ENCODE measurements at places on chromosomes 1 and 21. TPM values are rescaled to one million over a fixed set of nuclear protein-coding genes. Genes with fewer than 3 reads are reported as not detected.
A peak's percentile ranks its signal among the peaks of the same experiment; 100 is the strongest.

DNA sequence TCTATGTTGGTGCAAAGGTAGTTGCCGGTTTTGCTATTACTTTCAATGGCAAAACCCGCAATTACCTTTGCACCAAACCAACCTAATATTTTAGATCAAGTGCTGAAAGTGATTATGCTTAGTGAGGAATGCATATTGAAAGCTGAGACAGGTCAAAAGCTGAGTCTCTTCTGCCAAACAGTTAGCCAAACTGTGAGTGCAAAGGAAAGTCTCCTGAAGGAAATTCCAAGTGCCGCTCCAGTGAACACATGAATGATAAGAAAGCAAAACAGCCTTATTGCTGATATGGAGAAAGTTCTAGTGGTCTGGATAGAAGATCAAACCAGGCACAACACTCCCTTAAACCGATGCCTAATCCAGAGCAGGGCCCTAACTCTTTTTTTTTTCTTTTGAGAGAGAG lies 83.1 kb upstream of the ERRFI1 start:
- H3K27me3 ChIP-seq = no peaks in the 10 kb centered on the region
- no peak for DNase-seq
- peaks cover 37% of the 10 kb centered on the region for H3K4me1 ChIP-seq
- H3K4me3 ChIP-seq = no peak overlapping the region

- no peak overlapping the region for H3K4me3 ChIP-seq
- no peaks in the 10 kb centered on the region for H3K36me3 ChIP-seq
- peak overlapping the region; percentile 96 for H3K27ac ChIP-seq
- DNase-seq = no peak
- H3K27me3 ChIP-seq = no peaks in the 10 kb centered on the region
- peaks cover 82% of the 10 kb centered on the region for H3K4me1 ChIP-seq
Measured at GRCh38 chr1:172356620-172357019, 63.9 kb upstream of the C1orf105 start.

GRCh38 chr1:30756545-30757351 lies 826 bp downstream of the LAPTM5 start:
- H3K4me3 ChIP-seq = no peak overlapping the region
- H3K27ac ChIP-seq = peak overlapping the region; percentile 84
- H3K4me1 ChIP-seq = peaks cover 17% of the 10 kb centered on the region
- peak; percentile 56 for DNase-seq

DNA sequence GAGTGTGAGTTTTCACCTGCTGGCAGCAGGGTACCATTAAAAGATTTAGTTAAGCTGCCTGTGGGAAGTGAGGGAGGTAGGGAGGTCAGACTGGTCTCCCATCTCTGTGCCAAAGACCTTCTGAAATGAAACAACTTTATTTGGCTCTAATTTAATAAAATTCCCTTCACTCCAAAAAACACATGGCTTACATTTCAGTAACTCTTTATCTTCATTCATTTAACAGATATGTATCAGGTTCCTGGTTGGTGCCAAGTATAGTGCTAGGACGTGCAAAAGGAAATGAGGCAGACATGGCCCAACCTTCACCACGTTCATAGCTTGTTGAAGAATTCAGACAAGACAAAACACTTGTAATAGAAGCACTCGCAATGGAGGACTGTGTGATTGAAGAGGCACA lies 282.3 kb downstream of the SEC16B start:
- H3K27me3 ChIP-seq = peaks cover 1% of the 10 kb centered on the region
- no peaks in the 10 kb centered on the region for H3K36me3 ChIP-seq
- H3K27ac ChIP-seq = no peak overlapping the region
- no peak overlapping the region for H3K4me3 ChIP-seq

The AKR7A3 gene
- 0.45 TPM for total RNA-seq

GRCh38 chr1:200279810-200280411 lies 129.9 kb downstream of the ZNF281 start:
- no peaks in the 10 kb centered on the region for H3K36me3 ChIP-seq
- H3K4me3 ChIP-seq = no peak overlapping the region
- no peaks in the 10 kb centered on the region for H3K27me3 ChIP-seq

DNA sequence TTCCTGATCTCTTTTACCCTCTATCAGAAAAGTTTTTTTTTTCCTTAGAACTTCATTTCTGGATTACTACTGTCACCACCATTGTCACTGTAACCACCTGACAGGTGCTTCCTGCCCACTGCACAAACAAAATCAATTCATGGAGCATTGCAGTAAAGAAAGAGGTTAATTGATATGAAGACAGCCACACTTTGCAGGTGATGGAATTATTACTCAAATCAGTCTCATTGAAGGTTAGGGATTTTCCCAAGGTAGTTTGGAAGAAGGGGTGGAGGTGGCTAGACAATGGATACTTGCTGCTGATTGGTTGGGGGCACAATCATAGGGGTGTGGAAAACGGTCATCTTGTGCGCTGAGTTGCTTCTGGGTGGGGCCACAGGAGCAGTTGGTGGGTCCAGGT lies 230.8 kb upstream of the CACYBP start:
- no peaks in the 10 kb centered on the region for H3K4me1 ChIP-seq
- no peak overlapping the region for H3K4me3 ChIP-seq
- H3K36me3 ChIP-seq = no peaks in the 10 kb centered on the region
- no peaks in the 10 kb centered on the region for H3K27me3 ChIP-seq
- no peak overlapping the region for H3K27ac ChIP-seq
- DNase-seq = no peak

DNA sequence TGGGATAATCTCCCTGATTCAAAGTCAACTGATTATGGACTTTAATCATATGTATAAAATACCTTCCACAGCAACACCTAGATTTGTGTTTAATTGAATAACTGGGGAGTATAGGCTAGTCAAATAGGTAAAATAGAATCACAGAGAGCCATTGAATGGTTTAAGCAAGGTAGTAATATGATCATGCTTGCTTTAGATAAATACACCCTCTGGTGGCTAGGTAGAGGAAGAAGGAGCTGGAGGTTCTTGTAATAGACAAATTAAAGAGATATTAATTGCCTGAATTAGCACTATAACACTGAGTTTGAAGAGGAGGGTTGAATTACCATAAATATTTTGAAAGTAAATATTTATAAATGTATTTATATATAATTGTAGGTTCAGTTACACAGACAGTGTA lies 40.3 kb downstream of the DIRAS3 start:
- no peak for DNase-seq
- H3K27me3 ChIP-seq = no peaks in the 10 kb centered on the region
- peaks cover 5% of the 10 kb centered on the region for H3K36me3 ChIP-seq
- no peak overlapping the region for H3K27ac ChIP-seq

DNA sequence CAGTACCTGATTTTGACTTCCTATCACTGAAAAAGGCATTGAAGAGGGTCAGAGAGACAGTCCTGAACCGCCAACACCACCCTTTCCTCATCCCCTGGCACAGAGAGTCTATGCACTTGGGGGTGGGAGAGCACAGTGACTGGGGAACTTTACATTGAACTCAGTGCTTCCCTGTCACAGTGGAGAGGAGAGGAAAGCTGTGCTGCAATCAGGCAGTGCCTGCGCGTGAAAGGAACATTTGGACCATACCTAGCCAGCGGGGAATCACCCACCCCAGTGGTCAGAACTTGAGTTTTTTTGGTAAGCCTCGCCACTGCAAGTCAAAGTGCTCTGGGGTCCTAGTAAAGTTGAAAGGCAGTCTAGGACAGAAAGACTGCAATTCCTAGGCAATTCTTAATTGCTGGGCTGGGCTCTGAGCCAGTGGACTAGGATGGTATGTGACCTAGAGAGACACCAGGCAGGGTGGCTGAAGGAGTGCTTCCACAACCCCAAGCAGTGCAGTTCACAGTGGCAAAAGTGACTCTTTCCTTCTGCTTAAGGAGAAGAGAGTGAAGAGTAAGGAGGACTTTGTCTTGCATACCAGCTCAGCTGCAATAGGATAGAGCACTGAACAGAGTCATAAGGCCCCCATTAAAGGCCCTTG lies 9.4 kb upstream of the HENMT1 start:
- DNase-seq = no peak
- H3K36me3 ChIP-seq = peaks cover 1% of the 10 kb centered on the region
- peaks cover 13% of the 10 kb centered on the region for H3K4me1 ChIP-seq
- H3K27ac ChIP-seq = no peak overlapping the region

The GBP4 gene
- not detected for total RNA-seq

DNA sequence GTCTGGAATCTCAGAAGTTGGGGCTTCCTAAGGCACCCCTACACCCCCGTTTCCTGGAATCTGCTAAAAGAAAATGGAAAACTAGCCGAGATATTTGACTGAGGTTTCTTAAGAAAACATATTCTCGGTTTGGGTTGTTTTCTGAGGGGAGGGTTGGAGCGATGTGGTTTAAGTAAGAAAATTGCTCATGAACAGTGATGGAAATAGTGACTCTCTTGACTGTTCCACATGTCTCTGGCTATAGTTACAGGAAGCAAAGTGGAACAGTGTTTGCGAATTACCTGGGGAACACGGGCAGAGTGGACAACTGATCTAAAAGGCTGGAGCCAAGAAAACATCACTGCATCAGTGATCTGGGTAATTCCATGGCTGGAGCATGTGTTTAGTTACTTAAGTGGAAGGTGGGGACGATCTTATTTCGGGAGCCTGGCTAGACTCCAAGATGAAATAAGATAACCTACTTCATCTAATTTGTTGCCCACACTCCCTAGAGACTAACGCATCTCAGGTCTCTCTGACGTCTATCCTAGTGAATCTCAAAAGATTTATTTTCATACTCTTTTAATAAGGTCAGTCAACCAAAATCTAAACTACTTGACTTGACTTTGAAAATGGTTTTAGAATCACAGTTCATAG lies 92.4 kb downstream of the KCNJ15 start:
- no peak for DNase-seq
- H3K27me3 ChIP-seq = no peaks in the 10 kb centered on the region
- H3K36me3 ChIP-seq = peaks cover 4% of the 10 kb centered on the region
- H3K4me1 ChIP-seq = peaks cover 68% of the 10 kb centered on the region
- peak overlapping the region; percentile 94 for H3K27ac ChIP-seq

GRCh38 chr1:154759196-154759595 lies 110.9 kb downstream of the KCNN3 start:
- H3K27me3 ChIP-seq = peaks cover 46% of the 10 kb centered on the region
- peaks cover 1% of the 10 kb centered on the region for H3K36me3 ChIP-seq
- H3K4me3 ChIP-seq = no peak overlapping the region
- no peaks in the 10 kb centered on the region for H3K4me1 ChIP-seq
- H3K27ac ChIP-seq = peak overlapping the region; percentile 27

- H3K4me3 ChIP-seq = no peak overlapping the region
- H3K36me3 ChIP-seq = no peaks in the 10 kb centered on the region
- peaks cover 3% of the 10 kb centered on the region for H3K27me3 ChIP-seq
Measured at GRCh38 chr1:201221201-201221846, 30.7 kb downstream of the IGFN1 start.

DNA sequence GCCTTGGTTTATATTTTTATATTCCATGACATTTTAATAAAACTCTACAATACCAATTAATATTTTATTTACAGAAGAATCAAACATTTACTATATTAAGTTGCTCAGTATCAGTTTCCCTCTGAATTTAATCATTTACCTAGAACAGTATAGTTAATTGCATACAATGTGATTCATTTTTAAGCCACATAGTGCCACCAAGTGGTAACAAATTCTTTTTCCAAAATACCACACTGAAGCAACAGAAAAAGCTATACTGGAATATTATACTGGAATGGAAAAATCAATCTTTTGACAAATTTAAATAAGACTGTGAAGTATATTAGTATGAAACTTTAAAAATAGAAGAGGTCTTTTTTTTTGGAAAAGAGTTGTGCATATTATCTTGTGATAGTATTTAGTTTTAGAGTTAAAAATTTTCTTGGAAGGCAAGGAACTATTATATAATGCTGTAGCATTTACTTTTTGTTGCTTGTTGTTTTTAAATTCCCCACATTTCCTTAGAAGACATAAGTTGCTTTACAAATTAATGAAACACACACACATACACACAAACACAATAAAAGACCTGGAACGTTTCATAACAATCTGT lies 57.3 kb downstream of the ZNF644 start:
- H3K27ac ChIP-seq = no peak overlapping the region
- DNase-seq = no peak
- H3K36me3 ChIP-seq = no peaks in the 10 kb centered on the region

- no peak overlapping the region for H3K4me3 ChIP-seq
- no peak for DNase-seq
- H3K36me3 ChIP-seq = peaks cover 21% of the 10 kb centered on the region
- peak overlapping the region; percentile 72 for H3K27ac ChIP-seq
Measured at GRCh38 chr1:161216945-161217712, 2.0 kb downstream of the FCER1G start.

GRCh38 chr1:29839726-29840125 lies 603.4 kb downstream of the PTPRU start:
- no peak overlapping the region for H3K27ac ChIP-seq
- peaks cover 17% of the 10 kb centered on the region for H3K27me3 ChIP-seq
- no peaks in the 10 kb centered on the region for H3K4me1 ChIP-seq
- no peak for DNase-seq
- H3K4me3 ChIP-seq = no peak overlapping the region

DNA sequence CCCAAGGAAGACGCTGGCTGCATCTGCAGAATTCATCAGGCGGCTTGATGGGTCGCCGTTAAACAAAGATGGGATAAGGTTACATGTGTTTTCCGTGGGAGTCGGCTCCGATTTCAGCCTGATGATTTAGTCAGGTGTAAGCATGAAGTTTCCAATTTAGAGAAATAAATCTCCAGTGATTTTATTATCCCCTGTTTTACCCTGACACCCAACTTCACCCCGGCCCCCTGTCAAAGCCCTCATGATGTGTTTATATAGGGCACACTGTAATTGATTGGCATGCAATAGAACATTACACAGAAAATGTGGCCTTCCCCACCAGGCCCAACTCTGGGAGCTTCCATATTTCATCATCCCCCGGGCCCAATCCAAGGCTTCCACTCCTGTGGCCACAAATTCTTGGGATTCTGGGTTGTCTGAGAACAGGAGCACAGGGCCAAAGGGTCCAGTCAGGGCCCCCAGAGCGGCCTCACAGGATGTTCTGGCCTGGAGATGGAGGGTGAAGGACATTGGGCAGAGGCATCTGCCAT lies 72.5 kb downstream of the FOXD2 start:
- peaks cover 30% of the 10 kb centered on the region for H3K27me3 ChIP-seq
- no peak overlapping the region for H3K27ac ChIP-seq
- peaks cover 3% of the 10 kb centered on the region for H3K36me3 ChIP-seq

The SLAMF9 gene
- total RNA-seq = not detected

- peaks cover 12% of the 10 kb centered on the region for H3K36me3 ChIP-seq
- peak within 1 kb of the TSS; percentile 71 for H3K4me3 ChIP-seq
- H3K27me3 ChIP-seq = peaks cover 42% of the 10 kb centered on the region
- peaks cover 5% of the 10 kb centered on the region for H3K4me1 ChIP-seq
Measured at GRCh38 chr1:59926381-59927123, at the start of gene CYP2J2. CYP2J2 (minus strand) TSS chr1:59926773; CDS start chr1:59926746, 27 bp downstream.

DNA sequence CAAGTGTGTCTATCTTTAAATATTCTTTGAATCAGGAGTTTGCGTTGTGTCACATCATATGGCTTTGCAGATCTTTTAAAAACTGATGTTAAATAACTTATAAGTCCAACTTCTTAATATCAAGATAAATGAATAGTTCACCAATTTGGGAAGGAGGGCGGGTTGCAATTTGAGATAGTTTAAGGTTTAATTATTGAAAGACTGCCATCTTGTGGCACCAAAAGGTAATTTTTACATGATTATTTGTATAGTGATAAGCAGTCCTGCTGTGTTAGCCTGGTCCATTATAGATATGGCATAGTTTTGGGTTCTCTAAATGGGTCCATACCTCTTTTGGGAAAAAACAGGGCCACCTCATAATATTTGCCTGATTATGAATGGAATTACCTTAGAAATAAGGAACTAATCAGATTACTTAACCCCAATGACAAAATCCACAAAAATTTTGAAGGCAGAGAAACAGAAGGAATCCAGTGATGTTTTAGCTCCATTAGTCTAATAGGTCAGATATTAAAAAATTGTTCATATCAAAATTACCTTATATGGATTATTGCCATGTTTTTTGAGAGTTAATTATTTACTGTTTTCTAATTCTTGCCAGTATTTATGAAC lies 64.3 kb downstream of the PRKAA2 start:
- no peak overlapping the region for H3K27ac ChIP-seq
- no peak for DNase-seq
- no peaks in the 10 kb centered on the region for H3K27me3 ChIP-seq
- H3K4me1 ChIP-seq = peaks cover 32% of the 10 kb centered on the region
